ENCODE measurements at places on chromosomes 5 and 9. TPM values are rescaled to one million over a fixed set of nuclear protein-coding genes. Genes with fewer than 3 reads are reported as not detected.

- DNase-seq, result no peak
- no peaks in the 10 kb centered on the region for H3K27me3 ChIP-seq
- H3K36me3 ChIP-seq, result no peaks in the 10 kb centered on the region
These were observed 65.3 kb upstream of the ADRB2 start for GRCh38 chr5:148760945-148761638.

DNA sequence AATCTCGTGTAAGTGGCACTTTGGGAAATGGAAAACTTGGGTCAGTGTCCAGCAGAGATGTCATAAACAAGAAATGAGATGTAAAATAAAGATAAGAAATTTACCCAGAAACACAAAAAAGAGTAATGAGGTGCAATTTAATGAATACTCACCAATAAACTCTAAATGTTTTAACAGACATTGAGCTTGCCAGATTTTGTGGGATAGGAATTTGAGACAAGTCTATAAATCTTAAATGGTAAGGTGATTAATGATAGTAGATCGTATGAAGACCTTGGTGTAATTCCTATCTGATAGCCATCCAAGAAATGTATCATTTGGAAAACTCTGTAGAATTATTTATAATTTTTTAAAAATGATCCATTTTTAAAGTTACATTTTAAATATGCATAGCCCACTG lies 682.4 kb downstream of the MAT2B start:
- H3K27ac ChIP-seq, result no peak overlapping the region
- no peaks in the 10 kb centered on the region for H3K27me3 ChIP-seq
- H3K4me1 ChIP-seq, result no peaks in the 10 kb centered on the region
- DNase-seq, result no peak

NIM1K gene
- total RNA-seq, result 7.7 TPM

DNA sequence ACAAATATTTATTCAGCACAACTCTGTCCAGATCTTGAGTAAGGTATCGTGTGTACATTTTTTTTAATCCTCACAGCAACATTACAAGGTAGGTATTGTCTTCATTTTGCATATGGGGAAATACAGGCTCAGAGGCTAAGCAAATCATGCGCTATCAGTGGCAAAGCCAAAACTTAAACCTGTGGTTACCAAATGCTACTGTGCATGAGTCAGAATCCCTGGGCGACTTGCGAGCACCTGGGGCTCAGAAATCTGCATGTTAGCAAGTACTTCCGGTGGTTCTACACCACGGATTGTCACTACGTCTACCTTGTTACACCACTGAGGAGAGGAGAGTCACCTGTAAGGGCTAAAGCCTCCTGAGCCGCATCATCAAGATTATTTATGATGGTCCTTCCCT lies 21.3 kb downstream of the C5orf58 start:
- H3K36me3 ChIP-seq, result no peaks in the 10 kb centered on the region
- no peak for DNase-seq
- no peaks in the 10 kb centered on the region for H3K27me3 ChIP-seq
- no peak overlapping the region for H3K27ac ChIP-seq

DNA sequence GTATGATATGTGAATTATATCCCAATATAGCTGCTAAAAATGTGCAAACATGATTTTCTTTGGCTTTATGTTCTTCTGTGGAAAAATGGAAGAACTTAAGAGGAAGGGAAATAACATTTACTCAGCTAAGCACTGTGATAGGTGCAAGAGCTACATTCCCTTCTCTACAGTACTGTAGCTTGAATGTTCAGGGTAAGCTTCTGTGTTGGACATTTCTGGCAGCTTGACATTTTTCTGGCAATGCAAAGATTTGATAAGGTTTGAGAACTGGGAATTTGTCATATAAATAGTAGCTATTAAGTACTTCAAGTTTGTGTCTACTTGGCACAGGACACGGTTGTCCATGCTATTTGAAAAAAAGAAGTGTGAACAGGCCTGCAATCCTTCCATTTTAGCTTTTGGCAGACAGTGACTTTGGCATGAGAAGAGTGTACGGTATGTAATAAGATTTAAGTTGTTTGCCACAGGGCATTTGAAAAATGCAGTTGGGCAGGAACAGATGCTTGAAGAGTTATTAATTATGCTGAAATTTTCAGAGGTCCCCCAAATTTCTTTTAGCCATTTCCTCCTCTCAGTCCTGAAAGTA lies 77.6 kb downstream of the KIF4B start:
- no peaks in the 10 kb centered on the region for H3K36me3 ChIP-seq
- no peak overlapping the region for H3K27ac ChIP-seq
- no peaks in the 10 kb centered on the region for H3K4me1 ChIP-seq
- no peak overlapping the region for H3K4me3 ChIP-seq

DNA sequence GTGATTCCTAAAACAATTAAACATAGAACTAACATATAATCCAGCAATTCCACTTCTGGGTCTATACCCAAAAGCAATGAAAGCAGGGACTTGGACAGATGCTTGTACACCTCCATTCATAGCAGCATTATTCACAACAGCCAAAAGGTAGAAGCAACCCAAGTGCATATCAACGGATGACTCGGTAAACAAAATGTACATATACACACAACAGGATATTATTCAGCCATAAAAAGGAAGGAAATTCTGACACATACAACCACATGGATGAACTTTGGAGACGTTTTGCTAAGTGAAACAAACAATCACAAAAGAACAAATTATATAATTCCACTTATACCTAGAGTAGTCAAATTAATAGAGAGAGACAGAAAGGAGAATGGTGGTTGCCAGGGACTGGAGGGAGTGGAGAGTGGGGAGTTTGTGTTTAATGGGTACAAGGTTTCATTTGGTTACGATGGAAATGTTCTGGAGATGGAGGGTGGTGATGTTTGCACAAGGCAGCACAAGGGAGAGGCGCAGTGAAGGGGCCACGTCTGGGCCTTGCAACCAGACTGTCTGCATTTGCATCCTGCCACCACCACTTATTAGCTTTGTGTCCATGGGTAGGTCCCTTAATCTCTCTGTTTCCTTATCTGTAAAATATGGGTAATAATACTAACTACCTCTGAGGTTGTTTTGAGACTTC lies 36.3 kb upstream of the RLN1 start:
- no peaks in the 10 kb centered on the region for H3K4me1 ChIP-seq
- no peak for DNase-seq
- H3K36me3 ChIP-seq, result no peaks in the 10 kb centered on the region
- no peak overlapping the region for H3K4me3 ChIP-seq

DNA sequence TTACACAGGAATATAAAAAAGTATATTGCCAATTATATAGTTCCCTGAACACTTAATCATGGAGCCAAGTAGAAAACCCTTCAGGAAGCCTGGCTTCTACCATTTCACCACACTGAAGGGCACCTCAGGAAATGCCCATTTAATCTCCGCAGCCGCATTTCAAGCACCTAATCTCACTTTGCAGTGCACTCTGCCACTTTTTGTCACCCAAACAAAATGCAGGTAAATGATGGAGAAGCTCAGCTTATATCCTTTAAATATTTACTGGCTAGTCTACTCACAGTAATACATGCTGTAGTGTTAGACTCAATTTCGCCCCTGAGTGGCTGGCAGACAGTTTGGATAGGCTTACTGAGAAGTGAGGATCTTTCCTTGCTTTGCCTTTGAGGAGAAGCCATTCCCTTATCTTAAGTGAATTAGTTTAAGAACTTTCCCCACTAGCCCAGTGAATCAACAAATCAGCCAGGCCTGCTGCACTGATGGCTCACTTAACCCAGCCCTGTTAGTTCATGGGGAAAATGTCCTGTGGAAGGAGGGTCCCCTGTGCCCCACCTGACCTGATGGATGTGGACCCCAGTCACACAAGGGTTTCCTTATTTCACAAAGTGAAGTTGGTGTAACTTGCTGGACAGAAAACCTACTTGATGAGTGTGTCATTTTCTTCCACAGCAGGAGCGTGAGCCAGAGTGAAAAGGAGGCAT lies 209.7 kb downstream of the CAAP1 start:
- no peak overlapping the region for H3K4me3 ChIP-seq
- no peak for DNase-seq
- H3K4me1 ChIP-seq, result no peaks in the 10 kb centered on the region
- no peaks in the 10 kb centered on the region for H3K36me3 ChIP-seq

ADGRV1 gene
- 0.17 TPM for total RNA-seq

Measured in fibroblast of lung (primary cell).